ENCODE measurements at places on chromosomes 6 and 20.

DNA sequence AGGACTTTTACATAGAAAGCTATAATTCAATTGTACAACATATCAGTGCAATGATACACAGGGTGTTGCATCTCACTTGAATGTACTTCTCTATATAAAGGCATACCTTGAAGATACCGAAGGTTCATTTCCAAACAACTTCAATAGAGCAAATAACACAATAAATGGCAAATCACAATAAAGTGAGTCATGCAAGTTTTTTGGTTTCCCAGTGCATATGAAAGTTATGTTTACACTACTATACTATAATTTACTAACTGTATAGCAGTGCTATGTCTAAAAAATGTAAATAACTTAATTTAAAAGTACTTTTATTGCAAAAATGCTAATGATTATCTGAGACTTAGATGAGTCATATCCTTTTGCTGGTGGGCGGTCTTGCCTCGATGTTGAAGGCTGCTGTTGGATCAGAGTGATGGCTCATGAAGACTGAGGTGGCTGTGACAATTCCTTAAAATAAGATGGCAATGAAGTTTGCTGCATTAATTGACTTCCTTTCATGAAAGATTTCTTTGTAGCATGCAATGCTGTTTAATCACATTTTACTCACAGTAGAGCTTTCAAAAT is 188.8 kb downstream of the TASP1 start:
- DNase-seq = no peak

GRCh38 chr20:8388141-8388540 is 256.1 kb downstream of the PLCB1 start:
- no peak for DNase-seq

DNA sequence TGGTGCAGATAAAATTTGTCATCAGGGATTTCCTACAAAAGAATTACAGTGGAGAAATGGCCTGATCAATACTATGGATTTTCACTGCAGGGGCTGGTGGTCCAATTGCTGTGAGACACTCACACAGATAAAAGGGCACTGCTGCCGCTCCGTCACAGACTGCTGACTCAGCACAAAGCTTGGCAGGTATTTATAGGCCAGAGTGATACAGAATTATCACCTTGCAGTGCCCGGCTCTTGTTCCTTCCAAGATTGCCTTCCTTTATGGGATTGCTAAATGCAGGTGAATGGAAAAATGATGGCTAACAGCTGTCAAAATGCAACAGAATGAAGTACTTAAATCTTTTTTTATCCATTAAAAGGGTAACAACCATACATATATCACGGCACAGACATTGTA is 247.8 kb upstream of the ZFP64 start:
- peak; percentile 31 for DNase-seq

DNA sequence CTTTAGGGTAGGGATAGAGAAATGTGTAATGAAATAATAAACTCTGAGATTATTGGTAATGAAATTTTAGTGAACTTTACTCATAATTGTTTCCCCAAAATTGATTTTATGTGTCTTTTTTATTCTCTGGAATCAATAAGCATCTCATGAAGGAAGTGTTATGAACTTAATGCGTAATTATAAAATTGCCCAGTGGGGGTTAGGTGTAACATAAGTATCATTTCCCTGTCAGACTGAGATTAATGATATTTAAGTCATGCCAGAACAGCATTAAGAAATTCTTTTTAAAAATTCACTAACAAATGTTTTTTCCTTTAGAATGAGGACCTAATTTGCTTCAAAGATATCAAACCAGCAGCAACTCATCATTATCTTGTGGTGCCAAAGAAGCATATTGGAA is 10.0 kb downstream of the HINT3 start:
- DNase-seq = no peak

DNA sequence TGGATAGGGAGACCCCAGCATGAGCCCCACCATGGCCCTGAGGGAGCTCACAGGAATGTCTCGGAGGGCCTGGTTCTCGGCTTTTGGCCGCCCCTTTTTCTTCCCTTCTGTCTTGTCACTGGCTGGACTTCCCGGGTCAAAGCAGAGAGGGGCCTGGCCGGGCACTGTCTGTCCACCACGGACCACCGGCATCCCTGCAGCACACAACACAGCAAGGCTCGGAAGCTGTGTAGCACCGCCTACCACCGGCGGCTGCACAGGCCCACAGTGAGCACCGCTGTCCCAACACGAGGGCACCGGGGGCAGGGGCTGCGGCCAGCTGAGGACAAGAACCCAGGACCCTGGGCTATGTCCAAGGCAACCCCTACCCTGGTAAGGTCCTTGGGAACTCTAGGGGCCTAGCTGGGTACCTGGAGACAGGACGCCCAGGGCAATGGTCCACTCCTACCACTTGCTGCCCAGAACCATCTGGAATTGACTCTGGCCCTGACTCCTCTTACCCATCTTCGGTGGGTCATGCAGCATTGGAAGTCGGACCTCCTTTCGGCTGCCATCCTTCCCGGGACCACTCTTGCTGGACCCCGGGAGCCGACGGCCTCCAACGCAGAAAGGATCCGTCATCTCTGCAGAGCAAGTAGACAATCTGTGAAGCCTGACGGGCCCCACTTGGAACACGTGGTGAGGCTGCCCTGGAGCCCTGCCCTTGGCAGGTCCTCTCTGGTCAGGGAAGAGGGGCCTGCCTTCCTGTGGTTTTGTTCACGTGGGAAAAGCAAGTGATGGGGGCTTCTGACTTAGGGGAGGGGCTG is 2.2 kb downstream of the ZNF512B start:
- DNase-seq = no peak

DNA sequence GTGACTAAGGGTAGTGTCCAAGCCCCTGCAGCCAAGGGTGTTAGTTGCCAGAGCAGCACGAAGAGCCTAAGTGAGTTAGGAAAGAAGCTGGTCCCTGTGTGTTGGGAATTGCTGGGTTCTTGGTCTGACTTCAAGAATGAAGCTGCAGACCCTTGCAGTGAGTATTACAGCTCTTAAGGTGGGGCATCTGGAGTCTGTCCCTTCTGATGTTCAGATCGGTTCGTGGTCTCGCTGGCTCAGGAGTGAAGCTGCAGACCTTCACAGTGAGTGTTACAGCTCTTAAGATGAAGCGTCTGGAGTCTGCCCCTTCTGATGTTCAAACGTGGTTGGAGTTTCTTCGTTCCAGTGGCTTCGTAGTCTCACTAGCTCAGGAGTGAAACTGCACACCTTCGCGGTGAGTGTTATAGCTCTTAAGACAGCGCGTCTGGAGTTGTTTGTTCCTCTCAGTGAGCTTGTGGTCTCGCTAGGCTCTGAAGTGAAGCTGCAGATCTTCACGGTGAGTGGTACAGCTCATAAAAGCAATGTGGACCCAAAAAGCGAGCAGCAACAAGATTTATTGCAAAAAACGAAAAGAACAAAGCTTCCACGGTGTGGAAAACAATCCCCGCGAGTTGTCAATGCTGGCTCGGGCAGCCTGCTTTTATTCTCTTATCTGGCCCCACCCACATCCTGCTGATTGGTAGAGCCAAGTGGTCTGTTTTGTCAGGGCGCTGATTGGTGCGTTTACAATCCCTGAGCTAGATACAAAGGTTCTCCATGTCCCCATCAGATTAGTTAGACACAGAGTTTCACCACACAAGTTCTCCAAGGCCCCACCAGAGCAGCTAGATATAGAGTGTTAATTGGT is 31.8 kb downstream of the PXDC1 start:
- DNase-seq = no peak

DNA sequence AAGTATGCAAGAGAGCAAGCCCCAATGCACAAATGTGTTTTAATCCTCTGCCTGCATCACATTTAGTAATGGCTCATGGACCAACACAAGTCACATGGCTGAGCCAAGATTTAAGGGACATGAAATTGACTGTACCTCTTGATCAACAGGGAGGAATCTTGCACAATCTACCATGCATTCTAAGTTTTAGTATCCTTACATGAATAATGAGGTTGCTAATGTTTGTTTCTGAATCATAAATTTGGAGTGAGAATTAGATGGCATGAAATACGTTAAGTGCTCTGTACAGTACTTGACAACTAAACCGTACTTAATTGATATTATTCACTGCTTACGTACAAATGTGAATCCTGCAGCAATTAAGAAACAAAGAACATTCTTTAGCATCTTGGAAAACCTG is 553.8 kb upstream of the JAG1 start:
- DNase-seq = no peak

DNA sequence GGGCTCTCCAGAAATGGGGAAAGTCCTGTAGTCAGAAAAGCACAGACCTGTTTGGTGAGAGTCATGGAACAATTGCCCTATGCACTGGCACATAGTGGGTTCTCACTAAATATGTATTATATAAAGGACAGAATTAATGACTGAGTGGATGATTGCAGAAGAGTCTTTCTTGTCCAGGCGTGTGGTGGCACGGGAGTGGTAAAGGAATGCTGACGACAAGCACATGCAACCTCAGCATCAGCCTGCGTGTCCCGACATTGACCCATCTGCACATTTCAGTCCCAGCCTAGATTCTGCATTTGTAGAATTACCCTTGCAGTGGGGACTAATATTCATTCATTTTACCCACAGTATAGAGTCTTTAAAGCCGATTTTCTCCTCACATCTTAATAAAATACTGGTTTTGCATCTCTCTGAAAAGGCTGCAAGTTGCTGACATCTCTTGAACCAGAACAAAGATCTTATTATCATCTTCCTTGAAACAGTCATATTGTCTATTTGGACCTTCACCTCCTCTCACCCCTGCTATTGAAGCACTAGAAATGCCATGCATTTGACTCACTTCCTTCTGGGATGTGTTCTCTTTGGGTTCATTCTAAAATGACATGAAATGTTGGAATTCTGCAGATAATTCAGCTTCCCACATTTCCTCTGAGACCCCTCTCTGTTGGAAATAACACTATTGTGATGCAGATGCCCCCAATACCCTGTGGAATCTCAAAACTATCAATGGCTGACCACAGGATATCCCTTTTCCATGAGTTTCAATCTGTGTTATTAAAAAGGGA is 883.6 kb upstream of the FLRT3 start:
- DNase-seq = peak; percentile 15

- no peak for DNase-seq
Observed at GRCh38 chr20:63114693-63115311, 101.1 kb downstream of the YTHDF1 start.

GRCh38 chr20:5910186-5910585 is 40.1 kb downstream of the TRMT6 start:
- no peak for DNase-seq

- DNase-seq = peak; percentile 22
Observed at GRCh38 chr6:158161566-158162254, 6.4 kb downstream of the SERAC1 start.

GRCh38 chr20:40582531-40582930 is 106.5 kb downstream of the MAFB start:
- no peak for DNase-seq

- peak; percentile 93 for DNase-seq
Observed at GRCh38 chr6:41939176-41939847, 2.3 kb downstream of the CCND3 start.

GRCh38 chr20:39234520-39235095 is 272.5 kb downstream of the DHX35 start:
- DNase-seq = peak; percentile 3

GRCh38 chr6:97687916-97688315 is 404.9 kb upstream of the MMS22L start:
- no peak for DNase-seq

- peak; percentile 11 for DNase-seq
Observed at GRCh38 chr6:113120224-113120581, 736.9 kb upstream of the MARCKS start.

- peak; percentile 93 for DNase-seq
Observed at GRCh38 chr20:35092524-35093266, at the start of gene TRPC4AP. Gene TRPC4AP, minus strand, starts transcription at chr20:35092807. Its CDS starts 26 bp downstream, at chr20:35092781.

DNA sequence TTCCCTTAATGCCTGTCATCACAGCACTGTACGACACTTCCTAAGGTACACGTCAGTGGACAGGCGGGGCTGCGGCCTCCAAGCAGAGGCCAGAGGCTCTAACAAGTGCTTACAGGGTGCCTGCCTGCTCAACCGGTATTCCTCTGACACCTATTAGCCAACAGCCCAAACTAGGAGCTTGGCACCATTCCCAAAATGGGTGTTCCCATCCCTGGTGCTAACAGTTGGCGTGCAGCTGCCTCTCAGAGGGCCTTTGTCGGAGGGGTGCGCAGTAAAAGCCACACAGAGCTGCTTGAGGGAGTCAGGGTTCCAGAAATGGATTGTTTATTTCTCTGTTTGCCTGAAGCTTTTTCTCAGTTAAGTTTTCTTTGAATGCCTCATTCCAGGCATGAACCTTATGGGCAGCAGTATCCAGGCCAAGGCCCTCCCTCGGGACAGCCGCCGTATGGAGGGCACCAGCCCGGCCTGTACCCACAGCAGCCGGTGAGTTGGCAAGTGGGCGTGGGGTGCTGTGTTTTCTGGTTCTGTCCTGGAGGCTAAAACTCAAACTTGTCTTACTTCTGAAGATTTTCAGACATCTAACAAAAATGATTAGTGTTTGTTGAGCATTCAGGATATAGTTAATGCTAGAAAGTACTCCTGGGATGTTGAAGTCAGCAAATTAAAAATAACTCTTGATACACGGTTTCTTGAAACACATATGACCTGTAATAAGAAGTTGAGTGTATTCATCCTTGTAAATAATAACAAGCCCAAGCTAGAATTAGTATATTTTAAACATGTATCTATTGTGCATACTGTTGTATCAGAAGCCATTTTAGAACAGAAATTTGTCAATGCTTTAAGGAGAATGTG is 124.7 kb downstream of the TMEM242 start:
- DNase-seq = no peak

DNA sequence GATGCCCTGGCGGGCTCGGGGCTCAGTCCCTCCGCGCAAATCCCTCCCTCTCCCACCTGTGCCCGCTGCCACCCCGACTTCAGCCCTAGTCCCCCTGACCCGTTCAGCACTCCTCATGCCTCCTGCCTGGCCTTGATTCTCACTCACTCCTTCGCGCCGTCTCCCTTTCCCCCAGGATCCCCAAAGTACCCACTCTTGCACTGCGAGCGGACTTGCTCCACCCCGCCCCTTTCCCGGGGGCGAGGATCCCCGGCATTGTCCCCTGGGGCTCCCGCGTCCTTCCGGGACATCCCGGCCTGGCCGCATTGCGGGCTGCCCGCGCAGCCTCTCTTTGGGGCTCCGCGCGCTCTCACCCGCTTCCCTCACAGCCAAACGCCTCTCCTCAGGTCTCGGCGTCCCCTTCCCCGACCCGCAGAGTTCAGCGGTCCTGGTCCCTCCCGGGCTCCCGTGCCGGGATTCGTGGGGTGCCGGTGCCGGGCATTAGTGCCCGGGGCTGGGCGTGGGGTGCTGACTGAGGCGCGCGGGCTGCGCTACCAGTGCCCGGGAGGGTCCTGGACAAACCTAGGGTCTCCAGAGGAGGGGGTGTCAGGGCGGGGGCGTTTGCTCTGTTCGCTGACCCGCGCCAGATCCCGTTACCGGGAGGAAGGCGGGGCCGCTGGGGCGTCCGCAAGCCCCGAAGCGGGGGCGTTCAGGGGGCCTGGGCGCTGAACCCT is 45.5 kb upstream of the SUPT3H start:
- DNase-seq = peak; percentile 59

DNA sequence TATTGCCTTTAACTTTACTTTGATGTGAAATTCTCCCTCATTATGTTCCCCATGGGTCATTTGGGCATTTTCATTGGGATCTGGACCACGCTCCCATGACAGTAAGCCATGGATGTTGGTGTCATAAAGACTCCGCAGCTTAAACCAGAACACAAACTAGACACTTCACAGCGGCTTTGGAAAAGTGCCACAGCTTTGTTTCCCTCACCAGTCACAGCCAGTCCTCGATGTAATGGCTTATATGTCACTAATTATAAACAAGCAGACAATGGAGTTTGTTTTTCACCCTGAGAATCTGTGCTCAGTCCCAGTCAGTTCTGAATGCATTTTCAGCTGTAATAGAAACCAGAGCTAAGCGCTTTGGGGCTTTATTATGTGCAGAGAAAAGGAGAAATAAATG is 23.2 kb upstream of the DAAM2 start:
- DNase-seq = no peak

- no peak for DNase-seq
Observed at GRCh38 chr20:50789968-50790650, 4.8 kb upstream of the BCAS4 start.

- DNase-seq = no peak
Observed at GRCh38 chr6:169923468-169924464, 172.3 kb downstream of the ERMARD start.

Measured in mesendoderm (in vitro differentiated cells).